ENCODE measurements at places on chromosomes 7 and 10.

DNA sequence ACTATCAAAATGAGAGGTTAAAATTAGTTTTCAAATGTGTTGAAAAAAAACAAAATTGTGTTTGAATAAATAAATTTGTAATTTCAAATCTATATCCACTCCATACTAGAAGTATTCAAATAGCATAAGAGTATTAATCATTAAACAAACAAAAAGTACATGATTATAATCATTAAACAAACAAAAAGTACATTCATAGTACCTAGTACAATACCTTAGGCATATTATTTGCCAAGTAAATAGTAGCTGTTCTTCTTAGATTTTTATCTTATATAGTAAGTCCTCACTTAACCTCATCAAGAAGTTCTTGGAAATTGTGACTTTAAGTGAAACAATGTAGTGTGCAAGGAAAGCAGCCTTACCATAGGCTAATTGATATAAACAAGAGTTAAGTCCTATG is 349.3 kb upstream of the VWC2 start:
- no peak for DNase-seq

- DNase-seq, result no peak
Observed at GRCh38 chr10:60798031-60798430, 19.8 kb downstream of the CDK1 start.

DNA sequence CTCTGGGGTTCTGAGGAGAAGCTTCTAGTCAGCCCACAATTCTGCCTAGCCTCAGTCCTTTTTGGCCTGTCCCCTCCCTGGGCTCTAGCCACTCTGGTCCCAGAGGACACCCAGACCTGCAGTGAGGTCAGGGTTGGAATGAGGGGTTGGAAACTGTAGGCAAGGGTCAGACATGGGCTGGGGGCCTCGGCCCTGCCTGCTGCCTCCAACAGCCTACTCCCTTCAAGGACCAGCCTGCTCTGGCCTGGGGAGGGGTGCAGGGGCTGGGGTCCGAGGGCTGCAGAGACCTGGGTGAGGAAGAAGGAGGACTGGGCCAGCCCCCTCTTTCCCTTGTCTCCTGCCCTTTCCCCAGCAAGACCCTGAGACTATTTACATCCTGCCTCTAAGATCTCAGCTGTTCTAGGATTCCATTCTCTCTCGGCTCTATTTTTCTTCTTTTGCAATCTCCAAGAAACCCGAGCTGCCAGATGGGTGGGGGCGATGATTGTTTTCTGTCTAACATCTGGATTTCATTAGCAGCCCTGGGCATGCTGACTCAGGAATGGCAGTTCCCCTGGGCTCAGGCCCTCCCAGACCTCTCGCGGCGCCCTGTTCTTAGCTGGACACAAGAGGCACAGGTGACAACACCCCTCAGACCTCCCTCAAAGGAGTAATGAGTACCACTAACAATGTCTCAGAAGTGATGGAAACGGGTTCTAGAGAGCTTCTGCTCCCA is 23.1 kb downstream of the ZCCHC24 start:
- DNase-seq, result no peak

DNA sequence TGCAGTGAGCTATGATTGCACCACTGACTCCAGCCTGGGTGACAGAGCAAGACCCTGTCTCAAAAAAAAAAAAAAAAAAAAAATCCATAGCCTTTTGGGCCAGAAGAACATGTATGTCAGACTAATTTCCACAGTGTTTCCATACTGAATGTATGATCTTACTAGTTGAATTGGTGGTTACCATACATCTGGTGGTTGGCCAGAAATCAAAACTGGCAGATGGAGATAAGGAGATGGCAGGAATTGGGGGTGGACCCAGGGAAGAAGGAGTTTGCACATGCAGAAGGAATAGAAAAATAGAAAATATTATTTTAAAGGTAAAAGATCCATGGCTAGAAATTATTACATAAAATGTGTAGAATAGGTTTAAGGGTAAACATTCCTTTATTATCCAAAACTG is 3.7 kb upstream of the ATOH7 start:
- DNase-seq, result no peak

GRCh38 chr7:100546926-100547800 is 8.2 kb downstream of the AGFG2 start:
- no peak for DNase-seq

GRCh38 chr10:34125702-34126101 is 689.4 kb downstream of the PARD3 start:
- DNase-seq, result no peak

GRCh38 chr7:37758501-37759045 is 75.0 kb downstream of the GPR141 start:
- DNase-seq, result no peak

- no peak for DNase-seq
Observed at GRCh38 chr7:99451936-99452335, 13.2 kb downstream of the CPSF4 start.

DNA sequence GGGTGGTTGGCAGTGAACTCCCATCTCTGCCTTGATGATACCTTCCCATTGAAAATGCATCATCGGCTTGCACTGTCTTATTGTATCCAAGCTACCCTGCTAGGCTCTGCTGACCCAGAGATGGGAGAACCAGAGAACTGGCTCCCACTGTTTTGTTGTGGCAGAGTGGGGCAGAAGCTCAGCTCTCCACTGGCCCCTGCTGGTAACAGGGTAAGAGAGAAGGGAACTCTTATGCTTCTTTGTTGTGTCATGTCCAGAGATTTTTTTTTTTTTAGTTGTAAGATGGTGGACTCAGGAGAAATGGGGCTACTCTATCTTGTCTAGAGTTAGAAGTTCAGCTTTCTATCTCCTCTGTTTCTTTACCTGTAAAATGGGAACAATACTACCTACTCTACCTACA is 100.5 kb upstream of the SDK1 start:
- DNase-seq, result peak; percentile 19

DNA sequence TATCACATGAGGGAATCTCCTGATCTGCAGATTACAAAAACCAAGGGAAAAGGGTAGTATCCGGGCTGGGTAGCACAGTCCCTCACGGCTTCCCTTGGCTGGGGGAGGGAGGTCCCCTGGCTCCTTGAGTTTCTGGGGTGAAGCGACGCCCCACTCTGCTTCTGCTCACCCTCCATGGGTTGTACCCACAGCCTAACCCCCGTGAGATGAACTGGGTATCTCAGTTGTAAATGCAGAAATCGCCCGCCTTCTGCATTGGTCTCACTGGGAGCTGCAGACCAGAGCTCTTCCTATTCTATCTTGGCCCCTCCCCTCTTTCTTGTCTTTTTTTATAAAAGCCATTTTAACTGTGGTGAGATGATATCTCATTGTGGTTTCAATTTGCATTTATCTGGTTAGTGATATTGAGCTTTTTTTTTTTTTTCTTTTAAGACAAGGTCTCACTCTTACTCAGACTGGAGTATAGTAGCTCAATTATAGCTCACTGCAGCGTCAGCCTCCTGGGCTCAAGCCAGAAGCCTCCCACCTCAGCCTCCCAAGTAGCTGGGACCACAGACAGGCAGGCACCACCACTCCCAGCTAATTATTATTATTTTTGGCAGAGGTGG is 87.8 kb downstream of the ABCC2 start:
- DNase-seq, result peak; percentile 55

DNA sequence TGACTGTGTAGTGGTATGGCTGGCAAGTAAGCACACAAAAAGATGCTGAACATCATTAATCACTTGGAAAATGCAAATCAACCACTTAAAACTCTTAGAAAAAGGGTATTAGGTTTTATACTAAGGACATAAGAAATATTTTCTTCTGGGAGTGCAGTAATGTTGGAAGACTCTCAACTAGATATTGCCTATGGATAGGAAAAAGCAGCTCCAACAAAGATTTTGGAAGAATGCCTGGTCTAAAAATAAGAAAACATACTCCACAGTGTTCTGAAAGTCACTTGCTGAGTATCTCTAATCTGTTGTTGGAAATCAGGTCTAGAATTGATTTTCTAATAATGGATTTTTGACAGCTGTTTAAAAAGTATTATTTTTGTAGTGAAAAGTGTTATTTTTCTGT is 50.8 kb upstream of the PHYHIPL start:
- no peak for DNase-seq

Measured in CD4-positive, alpha-beta T cell treated with Interleukin-1 beta for 1 hour (primary cell).